ENCODE measurements at places on chromosomes 7 and 10.

GRCh38 chr10:113033991-113034390 is 83.9 kb downstream of the TCF7L2 start:
- DNase-seq = no peak

DNA sequence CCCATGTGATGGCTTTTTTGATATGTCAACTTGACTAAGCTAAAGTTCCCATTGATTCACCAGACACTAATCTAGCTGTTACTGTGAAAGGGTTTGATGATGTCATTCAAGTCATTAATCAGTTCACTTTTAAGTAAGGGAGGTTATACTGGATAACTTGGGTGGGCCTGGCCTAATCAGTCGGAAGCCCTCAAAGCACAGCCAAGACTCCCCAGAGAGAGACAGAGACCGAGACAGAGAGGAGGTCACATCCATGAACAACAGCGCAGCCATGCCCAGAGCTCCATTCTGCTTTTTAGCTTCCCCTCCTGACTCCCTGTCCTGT is 103.4 kb downstream of the TRIL start:
- DNase-seq = no peak

GRCh38 chr10:2342206-2342605 is 604.9 kb upstream of the ADARB2 start:
- DNase-seq = no peak

GRCh38 chr10:77513781-77514331 is 123.8 kb downstream of the KCNMA1 start:
- DNase-seq = no peak

DNA sequence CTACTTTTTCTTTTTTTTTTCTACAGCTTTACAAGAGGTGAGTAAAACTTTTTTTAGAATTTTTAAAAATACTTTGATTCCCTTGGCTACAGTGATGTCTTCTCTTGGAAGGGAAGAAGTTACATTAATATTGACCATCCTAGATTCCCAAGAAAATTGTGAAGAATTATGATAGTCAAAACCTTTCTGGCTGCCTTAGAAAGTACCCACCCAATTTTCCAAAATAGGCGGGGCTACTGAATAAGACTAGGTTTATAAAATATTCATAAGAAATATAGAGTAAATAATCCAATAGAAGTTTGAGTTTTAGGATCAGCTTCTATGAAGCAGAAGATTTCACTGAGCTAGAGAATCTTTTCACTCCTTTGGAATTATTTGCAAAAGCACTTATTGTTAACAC is 3.0 kb downstream of the COL1A2 start:
- DNase-seq = no peak

GRCh38 chr10:84563868-84564267 is 235.5 kb downstream of the CCSER2 start:
- DNase-seq = no peak

DNA sequence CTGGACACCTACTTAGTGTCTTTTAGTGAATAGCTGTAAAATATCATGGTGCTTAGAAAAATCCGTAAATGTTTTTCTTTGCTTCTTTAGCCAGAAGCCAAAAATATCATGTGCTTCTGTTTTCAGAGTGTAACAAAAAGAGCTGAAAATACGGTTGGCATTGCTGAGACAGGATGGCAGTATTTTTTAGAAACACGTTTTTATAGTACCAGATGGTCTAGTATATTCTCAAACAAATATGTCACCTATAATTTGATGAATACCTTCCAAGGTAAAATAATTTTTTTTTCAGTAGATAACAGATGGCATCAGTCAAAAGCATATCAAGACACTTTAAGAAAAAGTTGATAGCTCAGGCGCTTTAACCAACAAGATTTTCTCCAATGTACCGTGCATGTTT is 326.6 kb downstream of the PHF14 start:
- DNase-seq = no peak

- DNase-seq = no peak
Measured at GRCh38 chr7:150434240-150434639, 16.2 kb upstream of the GIMAP8 start.

DNA sequence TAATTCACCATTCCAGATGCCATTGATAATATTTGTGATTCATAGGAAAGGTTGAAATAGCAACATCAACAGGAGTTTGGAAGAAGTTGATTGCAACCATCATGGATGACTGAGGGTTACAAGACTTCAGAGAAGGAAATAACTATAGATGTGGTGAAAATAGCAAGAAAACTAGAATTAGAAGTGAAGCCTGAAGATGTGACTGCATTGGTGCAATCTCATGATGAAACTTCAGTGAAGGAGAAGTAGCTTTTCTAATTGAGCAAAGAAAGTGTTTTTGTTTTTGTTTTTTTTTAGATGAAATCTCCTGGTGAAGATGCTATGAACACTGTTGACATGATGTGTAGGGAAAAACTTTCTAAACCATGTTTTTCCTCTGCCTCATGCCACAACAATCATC is 18.7 kb upstream of the CD36 start:
- DNase-seq = no peak

DNA sequence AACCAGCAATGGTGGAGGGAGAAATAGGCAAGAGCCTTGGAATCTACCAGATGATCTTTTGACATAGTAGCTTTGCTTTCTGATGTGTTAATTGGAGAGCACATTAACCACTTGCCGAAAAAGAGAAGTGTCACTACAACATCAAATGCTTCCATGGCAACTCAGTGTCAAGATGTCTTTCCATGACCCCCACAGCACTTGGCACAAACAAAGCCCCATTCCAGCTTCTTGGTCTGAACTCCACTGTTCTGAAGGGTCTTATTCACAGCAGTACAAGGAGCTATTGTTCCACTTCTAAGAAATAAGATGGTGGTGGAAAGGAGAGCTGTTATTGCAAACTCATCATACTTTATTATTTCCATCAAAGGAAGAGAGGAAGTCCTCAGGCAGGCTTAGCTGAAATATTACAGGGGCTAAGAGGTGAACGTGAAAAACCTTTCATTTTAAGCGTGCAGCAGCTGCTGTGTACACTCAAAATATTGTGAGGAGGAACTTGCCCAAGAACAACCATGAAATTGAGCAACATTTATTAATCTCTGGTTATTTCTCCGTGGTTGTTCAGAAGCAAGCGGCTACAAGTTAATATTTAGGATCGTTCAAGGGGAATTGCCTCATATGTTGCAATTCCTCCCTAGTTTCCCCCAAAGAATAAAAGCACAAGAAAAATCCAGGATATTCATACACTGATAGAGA is 354.8 kb upstream of the CELF2 start:
- no peak for DNase-seq

- DNase-seq = no peak
Measured at GRCh38 chr7:12481722-12482121, 78.1 kb upstream of the VWDE start.

GRCh38 chr10:62637249-62638061 is 167.1 kb upstream of the ADO start:
- DNase-seq = no peak

DNA sequence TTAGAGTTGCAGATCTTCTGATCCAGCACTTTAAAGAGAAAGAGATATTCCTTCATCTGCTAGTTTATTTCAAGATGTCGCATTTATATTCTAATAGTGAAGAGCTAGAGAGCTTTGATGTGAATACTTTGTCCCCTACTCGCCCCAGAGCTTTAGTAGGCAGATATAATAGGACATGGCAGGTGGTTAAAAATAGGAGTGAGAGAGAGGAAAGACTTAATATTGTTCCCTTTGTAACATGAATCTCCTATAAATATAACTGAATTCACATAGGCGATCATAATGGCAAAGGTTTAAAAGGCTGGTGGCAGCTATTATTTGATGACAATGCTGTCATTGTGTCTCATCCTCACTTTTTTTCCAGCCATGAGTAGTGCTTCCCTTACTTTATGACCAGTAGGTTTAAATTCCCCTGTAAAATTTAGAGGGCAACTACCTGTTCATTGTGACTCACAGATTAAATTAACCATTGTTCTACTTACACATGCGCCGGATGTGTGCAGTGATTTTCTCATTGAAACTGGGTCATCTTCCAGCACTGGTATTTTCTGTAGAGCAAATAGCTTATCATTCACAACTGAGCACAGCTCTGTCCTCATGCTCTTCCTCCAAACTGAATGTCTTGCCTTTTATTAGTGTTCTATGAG is 906.7 kb upstream of the CELF2 start:
- no peak for DNase-seq

DNA sequence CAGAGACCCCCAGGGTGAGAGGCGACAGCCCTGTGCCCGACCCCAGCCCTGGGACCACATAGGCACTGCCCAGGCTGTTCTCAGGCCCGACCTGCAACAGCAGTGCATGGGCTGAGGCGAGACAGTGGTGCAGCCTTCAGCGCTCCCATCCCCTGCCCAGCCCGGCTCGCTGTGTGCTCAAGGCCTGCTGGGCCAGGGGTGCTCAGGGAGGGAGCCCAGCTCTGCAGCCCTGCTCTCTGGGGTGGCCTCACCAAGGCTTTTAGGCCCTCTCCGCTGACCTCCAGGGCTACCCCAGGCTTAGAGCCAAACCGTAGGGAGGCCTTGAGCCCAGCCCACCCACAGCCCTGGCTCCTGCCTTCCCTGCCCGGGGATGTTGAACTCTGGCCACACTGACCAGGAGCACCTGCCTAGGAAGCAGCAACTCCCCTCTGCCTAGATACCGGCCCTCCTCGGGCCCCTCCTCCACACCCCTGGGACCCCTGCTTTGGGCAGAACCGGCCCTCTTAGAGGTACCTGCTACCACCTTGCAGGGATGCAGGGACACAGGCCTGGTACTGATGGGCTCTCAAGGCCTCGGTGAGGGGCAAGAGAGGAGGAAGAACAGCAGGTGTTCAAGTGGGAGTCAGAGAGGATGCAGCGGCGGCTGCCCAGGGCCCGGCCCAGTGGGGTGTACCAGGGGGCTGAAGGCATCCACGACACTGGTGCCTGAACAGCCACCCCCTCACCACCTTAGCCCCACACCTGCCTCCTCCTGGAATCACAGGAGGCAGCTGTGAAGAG is 231.5 kb downstream of the ELFN1 start:
- DNase-seq = no peak

GRCh38 chr10:18582803-18583202 is 68.6 kb downstream of the NSUN6 start:
- DNase-seq = no peak

DNA sequence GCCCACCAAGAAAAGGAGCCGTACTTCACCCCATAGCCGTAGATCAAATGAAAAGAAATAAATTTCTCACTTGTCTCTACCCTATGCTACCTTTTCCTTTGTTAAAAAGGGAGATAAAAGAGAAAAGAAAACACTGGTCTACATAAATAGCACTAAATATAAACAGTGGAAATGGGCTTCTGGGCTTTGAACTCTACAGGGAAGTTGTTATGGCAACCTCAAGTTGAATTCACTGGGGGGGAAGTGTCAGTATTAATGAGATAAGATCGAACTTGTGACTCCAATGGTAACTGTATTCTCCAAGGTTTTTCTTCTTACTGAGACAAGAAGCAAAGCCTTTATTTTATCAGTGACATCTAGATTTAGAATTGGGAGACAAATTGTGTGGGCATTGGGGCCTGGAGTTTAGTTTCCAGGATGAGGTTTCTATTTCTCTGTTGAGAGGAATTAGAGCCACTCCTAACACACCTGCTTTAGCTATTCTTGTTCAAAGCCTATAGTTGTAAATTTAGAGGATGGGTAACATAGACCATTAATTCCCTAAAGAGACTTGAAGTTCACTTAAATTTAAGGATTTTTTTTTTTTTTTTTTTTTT is 604.3 kb upstream of the GALNT17 start:
- no peak for DNase-seq

DNA sequence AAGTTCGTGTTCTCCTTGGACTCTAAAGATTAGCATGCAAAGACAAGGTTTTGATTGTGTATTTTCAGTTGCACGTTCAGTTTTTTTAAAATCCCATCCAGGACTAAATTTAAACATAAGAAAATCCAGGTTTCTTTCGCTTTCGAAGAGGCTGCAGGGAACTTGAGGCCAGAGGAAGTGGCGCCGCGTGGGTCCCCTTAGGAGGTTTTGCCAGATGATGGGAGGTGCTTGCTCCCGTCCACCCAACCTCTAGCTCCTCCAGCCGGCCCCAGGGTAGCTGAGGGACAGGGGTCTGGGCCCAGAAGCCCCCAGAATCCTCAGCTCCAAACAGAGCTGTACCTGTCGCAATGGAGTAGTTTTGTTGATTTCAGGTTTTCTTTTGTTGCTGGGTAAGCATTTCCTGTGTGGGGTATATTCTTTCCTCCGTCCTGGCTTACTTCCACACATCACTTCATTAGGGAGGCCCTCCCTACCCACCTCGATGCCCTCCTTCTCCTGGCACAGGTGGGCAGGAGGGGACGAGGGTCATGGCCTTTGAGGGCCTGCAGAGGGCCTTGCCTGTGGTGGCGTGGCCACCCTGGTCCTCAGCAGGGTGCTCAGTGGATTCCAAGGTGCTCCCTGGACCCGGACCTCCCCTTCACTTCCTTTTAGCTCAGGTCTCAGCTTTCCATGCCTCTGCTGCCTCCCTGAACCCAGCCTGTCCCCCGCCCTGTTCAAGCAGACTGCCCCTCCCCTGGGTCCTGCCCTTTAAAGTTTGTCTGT is 32.6 kb downstream of the LHPP start:
- peak; percentile 26 for DNase-seq

DNA sequence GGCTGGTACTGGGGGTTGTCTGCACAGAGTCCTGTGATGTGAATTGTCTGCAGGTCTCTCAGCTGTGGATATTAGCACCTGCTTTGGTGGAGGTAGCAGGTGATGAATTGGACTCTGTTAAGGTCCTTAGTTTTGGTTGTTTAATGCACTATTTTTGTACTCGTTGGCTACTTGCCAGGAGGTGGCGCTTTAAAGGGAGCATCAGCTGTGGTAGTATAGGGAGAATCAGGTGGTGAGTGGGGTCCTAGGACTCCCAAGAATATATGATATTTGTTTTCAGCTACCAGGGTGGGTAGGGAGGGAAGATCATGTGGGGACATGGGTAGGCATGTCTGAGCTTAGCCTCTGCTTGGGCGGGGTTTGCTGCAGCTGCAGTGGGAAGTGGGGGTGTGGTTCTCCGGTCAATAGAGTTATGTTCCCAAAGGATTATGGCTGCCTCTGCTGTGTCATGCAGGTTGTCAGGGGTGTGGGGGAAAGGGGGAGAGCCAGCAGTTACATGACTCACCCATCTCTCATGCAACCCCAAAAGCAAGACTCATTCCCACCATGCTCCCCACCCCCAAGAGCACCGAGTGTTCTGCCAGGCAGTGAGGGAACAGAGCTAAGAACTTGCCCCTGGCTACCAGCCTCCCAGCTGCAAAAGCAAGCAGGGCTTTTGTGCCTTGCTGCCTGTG is 53.7 kb upstream of the ZNF273 start:
- no peak for DNase-seq

DNA sequence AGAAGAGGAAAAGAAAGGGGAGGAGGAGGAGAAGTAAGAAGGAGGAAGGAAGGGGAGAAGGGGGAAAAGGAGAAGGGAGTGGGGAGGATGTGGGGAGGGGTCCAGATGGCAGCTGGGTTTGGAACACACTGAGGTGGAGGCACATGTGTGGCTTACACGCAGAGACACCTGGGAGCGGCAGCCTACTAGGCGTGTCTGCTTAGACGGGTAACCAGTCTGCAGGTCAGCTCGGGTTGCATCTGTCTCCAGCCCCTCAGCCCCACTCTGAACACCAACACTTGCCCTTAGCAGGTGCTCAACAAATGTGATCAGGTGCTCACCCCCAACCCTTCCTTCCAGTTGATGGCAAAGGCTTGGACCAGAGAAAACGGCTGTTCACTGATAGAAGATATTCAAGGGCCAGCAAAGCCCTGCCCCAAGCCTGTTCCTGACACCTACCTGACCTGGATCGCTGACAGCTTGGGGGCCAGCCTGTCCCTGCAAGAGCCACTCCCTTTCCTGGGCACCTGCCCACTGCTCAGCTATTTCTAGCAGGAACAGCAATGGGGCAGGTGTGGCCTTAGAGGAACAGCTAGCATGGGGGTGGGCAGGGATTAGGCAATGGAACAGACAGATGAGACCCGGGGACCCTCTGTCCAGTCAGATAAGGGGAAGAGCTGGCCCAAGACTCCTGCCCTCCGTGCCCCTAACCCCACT is 70.5 kb downstream of the SH3PXD2A start:
- no peak for DNase-seq

GRCh38 chr10:35007858-35008301 is 82.3 kb downstream of the CUL2 start:
- no peak for DNase-seq

Data from GM19239 (cell line).